Tibial artery (tissue), 4 donors: ENCODE measurements at places on chromosomes 1 and 21.

DNA sequence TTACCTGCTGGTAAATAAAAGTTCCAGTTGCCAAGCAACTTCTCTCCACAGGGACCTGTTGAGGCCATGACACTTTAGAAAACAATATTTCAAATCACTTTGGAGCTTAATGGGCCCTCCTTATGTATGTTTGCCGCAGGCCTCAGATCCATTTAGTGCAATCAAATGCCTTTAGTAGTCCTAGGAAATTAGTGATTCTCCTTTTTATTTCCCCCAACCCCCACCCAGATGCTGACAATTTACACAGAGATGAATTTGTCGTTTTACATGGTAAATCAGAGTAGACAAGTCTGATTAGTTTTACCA is 83.6 kb downstream of the CLIC4 start:
- no peak overlapping the region for H3K4me3 ChIP-seq
- no peak for DNase-seq
- peaks cover 80% of the 10 kb centered on the region for H3K4me1 ChIP-seq
- H3K36me3 ChIP-seq: no peaks in the 10 kb centered on the region
- peak overlapping the region; percentile 56 for H3K27ac ChIP-seq

DNA sequence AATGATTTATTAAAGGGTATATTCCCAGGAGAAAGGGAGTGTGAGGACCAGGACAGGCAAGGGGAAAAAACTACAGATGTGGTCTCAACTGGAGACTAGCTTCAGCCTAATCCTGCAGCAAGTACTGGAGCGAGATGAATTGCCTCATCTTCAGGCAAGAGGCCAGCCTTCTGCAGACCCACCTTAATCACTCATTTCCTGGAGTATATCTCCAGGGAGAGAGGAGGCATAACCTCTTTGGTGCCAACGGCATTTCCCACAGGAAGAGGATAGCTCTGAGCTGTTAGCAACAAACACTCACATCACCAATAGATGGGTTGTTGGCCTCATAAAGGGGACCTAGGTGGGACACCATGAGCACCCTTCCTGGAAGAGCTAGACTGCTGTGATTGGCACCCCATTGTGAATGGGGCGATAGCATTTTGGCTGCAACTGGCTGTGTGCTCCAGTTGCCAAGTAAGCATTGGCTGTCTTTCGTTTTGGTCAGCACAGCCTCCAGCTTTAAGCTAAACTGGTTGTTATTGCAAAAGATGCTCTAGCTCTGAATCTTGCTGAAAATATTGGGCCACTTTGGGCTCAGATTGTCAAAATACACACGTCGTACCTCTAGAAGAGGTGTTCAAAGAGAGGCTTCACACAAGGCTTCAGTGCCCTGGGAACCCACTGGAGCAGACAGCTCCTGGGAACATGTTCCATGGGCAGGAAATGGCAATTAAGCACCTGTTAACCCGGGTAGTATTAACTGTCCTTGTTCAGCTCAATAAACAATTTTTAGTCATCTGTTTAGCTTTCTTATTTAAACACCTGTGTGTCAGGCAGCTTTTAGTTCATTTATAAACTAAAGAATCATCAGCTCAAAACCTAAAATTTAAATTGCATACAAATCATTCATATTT is 314.8 kb upstream of the C1orf87 start:
- no peak for DNase-seq
- no peak overlapping the region for H3K27ac ChIP-seq
- no peaks in the 10 kb centered on the region for H3K4me1 ChIP-seq

- DNase-seq: peak; percentile 31
- H3K36me3 ChIP-seq: no peaks in the 10 kb centered on the region
- H3K4me1 ChIP-seq: no peaks in the 10 kb centered on the region
These were observed 31.5 kb downstream of the RIMS3 start for GRCh38 chr1:40633931-40634376.

GRCh38 chr1:115677182-115677555 is 35.4 kb downstream of the VANGL1 start:
- no peaks in the 10 kb centered on the region for H3K27me3 ChIP-seq
- H3K4me3 ChIP-seq: no peak overlapping the region
- peaks cover 2% of the 10 kb centered on the region for H3K36me3 ChIP-seq

DNA sequence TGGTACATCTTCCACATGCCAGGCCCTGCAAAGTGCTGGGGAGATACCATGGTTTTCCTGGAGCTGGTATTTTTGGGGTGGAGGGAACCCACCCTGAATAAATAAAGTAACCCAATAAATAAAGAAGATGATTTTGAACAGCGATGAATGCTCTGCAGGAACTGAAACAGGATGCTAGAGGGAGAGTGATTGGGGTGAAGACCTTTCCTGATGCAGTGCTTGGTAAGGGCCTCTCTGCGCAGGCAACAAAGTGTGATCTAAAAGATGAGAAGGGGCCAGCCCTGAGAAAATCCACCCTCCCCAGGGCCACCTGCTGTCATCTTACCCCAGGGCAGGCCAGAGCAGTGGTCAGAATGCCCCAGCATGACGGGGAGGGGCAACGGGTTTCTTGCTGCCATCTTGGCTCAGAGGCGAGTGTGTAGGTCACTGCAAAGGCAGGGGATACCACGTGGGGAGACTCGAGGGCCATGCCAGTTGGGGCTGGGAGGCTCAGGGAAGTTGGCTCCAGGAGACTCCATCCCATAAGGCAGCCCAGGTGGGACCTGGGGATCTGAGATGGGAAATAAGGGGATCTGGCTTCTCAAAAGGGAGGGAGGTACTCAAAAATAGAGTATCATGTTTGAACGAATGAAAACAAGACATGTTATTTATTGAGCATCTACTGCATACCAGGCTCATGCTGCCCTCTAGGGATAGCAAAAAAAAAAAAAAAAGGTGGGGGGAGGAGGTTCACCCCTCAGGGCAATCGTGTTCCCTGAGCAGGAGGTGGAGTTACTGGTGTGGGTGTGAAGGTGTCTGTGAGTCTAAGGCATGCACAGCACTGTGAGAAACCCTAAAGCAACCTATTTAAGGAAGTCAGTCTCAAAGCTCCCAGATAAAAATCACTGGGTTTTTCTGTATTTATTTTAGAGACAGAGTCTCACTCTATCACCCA is 2.8 kb downstream of the SRARP start:
- H3K27ac ChIP-seq: no peak overlapping the region
- no peak for DNase-seq
- no peaks in the 10 kb centered on the region for H3K27me3 ChIP-seq
- H3K4me3 ChIP-seq: no peak overlapping the region
- H3K36me3 ChIP-seq: no peaks in the 10 kb centered on the region
- H3K4me1 ChIP-seq: no peaks in the 10 kb centered on the region

GRCh38 chr1:44616991-44617702 is 57.1 kb downstream of the TMEM53 start:
- no peaks in the 10 kb centered on the region for H3K4me1 ChIP-seq
- no peaks in the 10 kb centered on the region for H3K36me3 ChIP-seq
- H3K27me3 ChIP-seq: peaks cover 51% of the 10 kb centered on the region
- DNase-seq: no peak
- no peak overlapping the region for H3K27ac ChIP-seq
- no peak overlapping the region for H3K4me3 ChIP-seq

DNA sequence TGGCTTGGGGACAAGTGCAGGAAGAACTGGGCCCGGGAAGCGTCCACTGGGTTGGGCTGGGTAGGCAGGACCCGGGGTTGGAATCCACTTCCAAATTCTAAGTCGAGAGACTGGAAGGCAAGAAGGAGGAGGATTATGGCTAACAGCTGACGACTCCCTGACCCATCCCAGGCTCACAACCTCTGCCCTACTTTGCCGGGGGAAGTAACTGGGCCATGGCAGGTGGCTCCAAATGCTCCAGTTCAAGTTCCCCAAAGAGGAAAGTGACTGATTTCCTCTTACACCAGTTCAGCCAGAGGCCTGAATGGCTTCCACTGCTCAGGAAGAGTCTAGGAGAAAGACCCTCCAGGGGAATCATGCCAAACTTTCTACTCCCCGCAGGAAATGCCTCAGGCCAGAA is 11.4 kb downstream of the EMC1 start:
- no peak overlapping the region for H3K27ac ChIP-seq
- peaks cover 100% of the 10 kb centered on the region for H3K36me3 ChIP-seq
- H3K4me1 ChIP-seq: no peaks in the 10 kb centered on the region
- H3K4me3 ChIP-seq: no peak overlapping the region
- no peak for DNase-seq

DNA sequence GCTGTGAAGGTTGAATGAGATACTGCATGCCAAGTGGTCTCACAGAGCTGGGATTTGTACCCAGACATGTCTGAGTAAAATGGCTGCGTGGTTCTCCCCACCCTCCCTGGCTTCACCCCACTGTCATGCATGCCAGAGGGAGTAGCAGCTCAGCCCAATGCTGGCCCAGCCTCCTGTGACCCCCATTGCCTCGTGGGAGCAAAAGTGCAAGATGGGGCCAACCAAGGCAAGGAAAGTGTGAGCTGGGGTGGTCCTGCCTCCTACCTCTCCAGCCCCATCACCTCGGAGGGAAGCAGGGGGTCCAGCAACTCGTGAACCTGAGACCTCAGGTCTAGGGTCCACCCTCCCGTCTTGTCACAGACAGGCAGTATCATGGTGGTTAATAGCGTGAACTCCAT is 209.8 kb upstream of the GRIK3 start:
- no peak overlapping the region for H3K27ac ChIP-seq
- H3K4me1 ChIP-seq: no peaks in the 10 kb centered on the region
- H3K36me3 ChIP-seq: no peaks in the 10 kb centered on the region
- no peaks in the 10 kb centered on the region for H3K27me3 ChIP-seq

GRCh38 chr21:38985568-38986378 is 180.0 kb downstream of the ETS2 start:
- no peaks in the 10 kb centered on the region for H3K27me3 ChIP-seq
- peak; percentile 89 for DNase-seq
- H3K27ac ChIP-seq: peak overlapping the region; percentile 69

- H3K27ac ChIP-seq: peak overlapping the region; percentile 97
- no peaks in the 10 kb centered on the region for H3K36me3 ChIP-seq
- H3K4me1 ChIP-seq: peaks cover 97% of the 10 kb centered on the region
- no peak overlapping the region for H3K4me3 ChIP-seq
- H3K27me3 ChIP-seq: no peaks in the 10 kb centered on the region
- no peak for DNase-seq
These were observed 10.0 kb downstream of the AHDC1 start for GRCh38 chr1:27593678-27594563.

DNA sequence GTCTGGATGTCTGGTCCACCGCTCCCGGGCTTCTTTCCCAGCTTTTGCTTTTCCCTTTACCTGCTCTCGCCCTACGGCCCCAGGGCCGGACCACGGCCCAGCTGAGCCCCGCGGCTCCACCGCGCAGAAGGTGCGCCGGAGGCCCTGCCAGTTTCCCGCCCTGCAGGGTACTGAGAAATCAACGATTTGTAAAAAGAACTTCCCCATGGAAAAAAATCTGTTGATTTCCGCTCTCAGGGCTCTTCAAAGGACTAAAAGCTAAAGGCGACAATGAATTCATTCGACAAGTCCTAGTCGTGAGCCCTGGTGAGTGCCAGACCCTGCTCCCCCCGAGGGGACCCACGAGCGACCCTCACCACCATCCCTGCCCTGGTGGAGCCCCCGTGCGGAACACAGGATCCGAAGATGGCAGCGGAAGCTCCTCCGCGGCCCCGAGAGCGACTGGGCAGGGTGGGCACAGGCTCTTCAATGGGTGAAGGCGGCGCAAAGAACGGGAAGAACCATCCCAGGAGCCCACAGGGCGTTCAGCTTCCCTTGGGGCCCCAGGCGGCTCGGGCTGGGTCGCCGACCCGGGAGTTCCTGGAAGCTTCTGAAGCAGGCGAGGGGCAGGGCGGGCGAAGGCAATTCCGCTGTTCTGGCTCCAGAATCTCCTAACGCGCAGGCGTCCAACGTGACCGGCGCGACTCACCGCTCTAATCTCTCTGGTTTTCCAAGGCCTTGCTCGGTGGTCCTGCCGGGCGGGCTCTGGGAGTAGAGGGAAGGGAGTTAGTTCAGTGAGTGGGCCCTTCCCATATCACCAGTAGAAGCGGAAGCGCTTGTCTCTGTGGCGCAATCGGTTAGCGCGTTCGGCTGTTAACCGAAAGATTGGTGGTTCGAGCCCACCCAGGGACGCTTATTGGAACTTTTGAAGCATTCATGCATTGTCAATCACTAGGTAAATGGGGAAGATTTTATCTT is 6.6 kb upstream of the RNU1-2 start:
- peak overlapping the region; percentile 62 for H3K4me3 ChIP-seq
- DNase-seq: peak; percentile 82
- H3K27me3 ChIP-seq: no peaks in the 10 kb centered on the region
- H3K36me3 ChIP-seq: no peaks in the 10 kb centered on the region

DNA sequence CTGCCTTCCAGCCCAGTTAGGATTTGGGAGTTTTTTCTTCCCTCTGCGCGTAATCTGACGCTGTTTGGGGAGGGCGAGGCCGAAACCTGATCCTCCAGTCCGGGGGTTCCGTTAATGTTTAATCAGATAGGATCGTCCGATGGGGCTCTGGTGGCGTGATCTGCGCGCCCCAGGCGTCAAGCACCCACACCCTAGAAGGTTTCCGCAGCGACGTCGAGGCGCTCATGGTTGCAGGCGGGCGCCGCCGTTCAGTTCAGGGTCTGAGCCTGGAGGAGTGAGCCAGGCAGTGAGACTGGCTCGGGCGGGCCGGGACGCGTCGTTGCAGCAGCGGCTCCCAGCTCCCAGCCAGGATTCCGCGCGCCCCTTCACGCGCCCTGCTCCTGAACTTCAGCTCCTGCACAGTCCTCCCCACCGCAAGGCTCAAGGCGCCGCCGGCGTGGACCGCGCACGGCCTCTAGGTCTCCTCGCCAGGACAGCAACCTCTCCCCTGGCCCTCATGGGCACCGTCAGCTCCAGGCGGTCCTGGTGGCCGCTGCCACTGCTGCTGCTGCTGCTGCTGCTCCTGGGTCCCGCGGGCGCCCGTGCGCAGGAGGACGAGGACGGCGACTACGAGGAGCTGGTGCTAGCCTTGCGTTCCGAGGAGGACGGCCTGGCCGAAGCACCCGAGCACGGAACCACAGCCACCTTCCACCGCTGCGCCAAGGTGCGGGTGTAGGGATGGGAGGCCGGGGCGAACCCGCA is at the start of gene PCSK9:
Gene PCSK9, plus strand, starts transcription at position 207 of the 741 bp plus-strand sequence. Its CDS starts 290 bp downstream, at position 497.
- H3K27me3 ChIP-seq: peaks cover 68% of the 10 kb centered on the region
- H3K4me3 ChIP-seq: peak within 1 kb of the TSS; percentile 27
- DNase-seq: no peak
- no peak within 1 kb of the TSS for H3K27ac ChIP-seq
- peaks cover 23% of the 10 kb centered on the region for H3K4me1 ChIP-seq

DNA sequence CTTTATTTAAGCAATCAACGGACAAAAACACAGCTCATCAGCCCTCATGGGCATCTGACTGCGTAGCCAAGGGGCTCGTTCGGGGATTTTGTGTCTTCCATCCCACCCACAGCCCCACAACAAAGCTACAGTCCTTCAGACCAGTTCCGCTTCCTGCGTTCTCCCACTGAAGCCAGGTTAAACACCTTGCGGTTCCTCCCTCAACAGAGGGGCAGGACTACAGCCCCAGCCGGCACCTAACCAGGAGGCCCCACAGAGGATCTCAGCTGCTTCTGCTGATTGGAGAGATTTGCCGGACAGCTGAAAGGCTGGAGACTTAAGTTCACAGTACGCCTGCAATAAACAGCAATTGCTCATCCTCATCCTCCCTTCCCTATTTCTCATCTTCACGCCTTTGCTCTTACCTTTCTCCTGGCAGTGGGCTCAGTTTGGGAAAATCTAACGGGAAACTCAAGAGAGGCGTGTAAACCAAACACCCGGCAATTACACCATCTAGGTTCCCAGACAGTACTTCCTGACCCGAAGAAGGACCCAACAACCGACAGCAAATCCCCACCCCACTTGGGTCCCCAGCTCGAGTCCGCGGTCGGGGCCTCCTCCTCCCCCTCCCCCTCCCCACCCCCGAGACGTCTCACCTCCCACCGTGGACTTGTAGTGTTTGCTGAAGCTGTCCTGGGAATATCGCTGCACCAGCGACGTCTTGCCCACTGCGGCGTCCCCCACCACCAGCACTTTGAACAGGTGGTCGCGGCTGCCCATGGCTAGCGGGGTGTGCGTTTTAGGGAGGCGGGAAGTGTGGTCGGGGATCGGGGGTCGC is 876 bp downstream of the RAB29 start:
- H3K4me3 ChIP-seq: peak overlapping the region; percentile 79
- H3K36me3 ChIP-seq: no peaks in the 10 kb centered on the region
- H3K4me1 ChIP-seq: peaks cover 24% of the 10 kb centered on the region
- no peaks in the 10 kb centered on the region for H3K27me3 ChIP-seq
